ENCODE measurements at places on chromosomes 11 and 22. TPM values are rescaled to one million over a fixed set of nuclear protein-coding genes. Genes with fewer than 3 reads are reported as not detected.

KCNJ4 gene
- not detected for polyA plus RNA-seq

OR56B4 gene
- polyA plus RNA-seq = not detected

GPHA2 gene
- not detected for polyA plus RNA-seq

SULT4A1 gene
- polyA plus RNA-seq = 4.1 TPM

INPP5J gene
- polyA plus RNA-seq = 3.2 TPM

APOL3 gene
- polyA plus RNA-seq = 0.21 TPM

POU2AF2 gene
- 0.15 TPM for polyA plus RNA-seq

OR4D9 gene
- polyA plus RNA-seq = not detected

ART5 gene
- polyA plus RNA-seq = 0.58 TPM

ATXN10 gene
- 257 TPM for polyA plus RNA-seq

DKK3 gene
- polyA plus RNA-seq = 1,491 TPM

CRYBA4 gene
- polyA plus RNA-seq = not detected

DNA sequence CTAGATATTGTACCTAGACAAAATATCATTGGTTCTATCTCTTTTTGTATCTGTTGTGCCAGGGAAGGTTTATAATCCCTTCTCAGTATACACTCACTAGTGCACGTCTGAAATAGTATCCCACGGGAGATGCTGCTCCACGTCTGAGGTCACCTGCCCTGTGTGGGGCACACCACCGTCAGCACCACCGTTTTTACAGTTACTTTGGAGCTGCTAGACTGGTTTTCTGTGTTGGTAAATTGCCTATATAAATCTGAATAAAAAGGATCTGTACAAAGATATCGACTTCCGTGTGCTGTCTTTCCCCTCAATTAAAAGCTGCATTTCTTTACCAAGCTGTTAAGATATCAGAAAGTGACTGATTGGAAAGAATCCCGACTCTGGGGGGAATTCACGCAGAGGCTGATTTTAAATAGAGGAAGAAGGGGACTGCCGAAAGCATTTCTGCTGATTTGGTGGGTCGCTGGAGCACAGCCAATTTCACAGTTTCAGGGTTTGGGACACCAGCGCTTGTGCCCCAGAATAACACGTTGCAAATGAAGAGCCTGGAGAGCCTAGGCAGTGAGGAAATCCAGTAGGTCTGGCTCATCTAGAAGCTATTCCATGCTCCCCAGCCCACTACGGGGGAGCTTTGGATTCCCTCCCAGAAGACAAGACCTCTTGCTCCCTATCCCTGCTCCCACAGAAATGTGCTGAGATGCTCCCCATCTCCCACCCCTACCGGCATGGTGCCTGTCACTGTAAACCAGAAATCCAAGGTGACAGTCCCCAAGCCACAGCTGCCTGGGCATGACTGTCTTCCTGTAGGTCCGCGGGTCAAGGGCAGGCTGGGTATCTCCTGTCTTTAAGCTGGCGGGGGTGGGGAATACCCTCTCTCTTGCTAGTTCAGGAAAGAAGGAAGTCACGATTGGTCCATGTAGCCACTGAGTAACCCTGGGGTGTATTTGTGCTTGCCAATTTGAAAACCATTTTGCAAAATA is 12.7 kb upstream of the MYO18B start:
- DNase-seq = no peak

DNA sequence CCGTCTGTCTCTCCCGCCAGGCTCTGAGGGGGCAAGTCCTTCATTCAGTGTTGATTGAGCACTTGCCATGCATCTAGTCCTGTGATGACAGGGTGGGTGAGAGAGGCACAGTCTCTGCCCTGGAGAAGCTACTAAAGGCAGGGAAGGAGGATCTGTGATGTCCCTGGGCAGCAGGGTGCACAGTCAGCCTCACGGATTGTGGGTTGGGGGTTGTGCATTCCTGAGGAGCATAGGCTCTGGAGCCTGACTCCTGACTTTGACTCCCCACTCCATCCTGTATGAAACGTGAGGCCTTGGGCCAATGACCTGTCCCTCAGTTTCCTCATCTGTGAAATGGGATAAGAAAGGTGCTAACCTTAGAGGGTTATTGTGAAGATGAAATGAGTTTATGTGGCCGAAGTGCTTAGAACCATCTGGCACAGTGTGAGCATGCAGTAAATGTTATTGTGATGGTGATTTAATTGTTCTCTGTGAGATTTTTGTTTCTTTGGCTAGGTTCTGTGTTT is 4.7 kb downstream of the SLC22A8 start:
- DNase-seq = no peak

- no peak for DNase-seq
Observed at GRCh38 chr11:75479597-75480145, 46.1 kb downstream of the GDPD5 start.

GRCh38 chr11:11998091-11998781 is 10.2 kb downstream of the DKK3 start:
- DNase-seq = no peak

GRCh38 chr11:34086554-34087283 is 18.7 kb upstream of the NAT10 start:
- DNase-seq = no peak

- DNase-seq = no peak
Observed at GRCh38 chr11:30543066-30543465, 43.1 kb downstream of the MPPED2 start.

GRCh38 chr11:66347425-66348276 is at the start of gene B4GAT1:
Gene B4GAT1, minus strand, starts transcription at chr11:66347629. Its CDS starts 84 bp downstream, at chr11:66347545.
- DNase-seq = peak; percentile 93

- no peak for DNase-seq
Observed at GRCh38 chr11:48103621-48104567, 112.7 kb upstream of the OR4B1 start.

GRCh38 chr11:69290806-69291205 is 3.1 kb upstream of the MYEOV start:
- DNase-seq = no peak

DNA sequence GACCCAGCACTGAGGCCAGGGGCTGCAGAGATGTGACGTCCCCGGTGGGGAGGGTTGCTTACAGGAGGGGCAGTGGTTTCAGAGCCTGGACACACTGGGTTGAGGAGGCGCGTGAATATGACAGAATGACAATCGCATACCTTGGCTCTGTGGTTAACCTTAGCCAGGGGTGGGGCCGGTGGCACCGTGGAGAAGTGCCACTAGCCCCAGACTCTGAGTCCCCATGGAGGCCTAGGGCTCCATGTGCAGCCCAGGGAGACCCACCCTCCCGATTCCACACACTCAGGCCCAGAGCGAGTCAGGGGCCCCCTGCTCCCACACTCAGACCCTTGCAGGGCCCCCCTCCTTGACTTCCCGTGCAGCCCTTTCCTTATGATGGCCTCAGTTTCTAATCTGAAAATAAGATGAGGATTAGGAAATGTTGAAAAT is 3.6 kb upstream of the ACR start:
- DNase-seq = no peak

- no peak for DNase-seq
Observed at GRCh38 chr11:116976941-116977570, 121.2 kb downstream of the SIK3 start.

DNA sequence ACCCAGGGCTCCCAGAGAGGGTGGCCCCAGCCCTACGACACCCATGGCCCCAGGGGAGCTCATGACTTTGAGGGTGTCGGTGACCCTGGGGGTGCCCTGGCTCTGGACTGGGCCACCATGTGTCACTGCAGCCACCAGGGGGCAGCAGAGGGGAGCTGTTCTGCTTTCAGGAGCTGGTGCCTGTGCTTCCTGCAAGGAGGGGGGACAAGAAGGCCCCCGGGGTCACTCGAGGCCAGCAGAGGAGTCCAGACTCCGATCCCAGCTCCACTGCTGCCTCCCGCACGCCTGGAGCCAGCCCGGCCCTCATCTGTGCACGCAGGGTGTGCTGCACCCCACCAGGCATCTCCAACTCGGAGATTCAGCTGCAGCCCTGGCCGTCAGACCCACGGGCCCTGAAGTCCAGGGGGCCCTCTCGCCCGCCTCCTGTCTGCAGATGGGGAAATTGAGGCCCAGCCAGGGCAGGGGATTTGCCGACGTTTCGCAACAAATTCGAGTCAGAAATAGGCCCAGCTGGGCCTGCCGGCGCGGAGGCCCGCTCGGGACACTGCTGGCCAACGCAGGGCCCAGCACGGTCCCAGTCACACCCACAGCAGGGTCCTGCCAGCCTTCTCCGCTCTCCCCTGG is 29.5 kb upstream of the WNT7B start:
- DNase-seq = peak; percentile 96

GRCh38 chr11:98531576-98531975 is 489.2 kb upstream of the CNTN5 start:
- DNase-seq = no peak

DNA sequence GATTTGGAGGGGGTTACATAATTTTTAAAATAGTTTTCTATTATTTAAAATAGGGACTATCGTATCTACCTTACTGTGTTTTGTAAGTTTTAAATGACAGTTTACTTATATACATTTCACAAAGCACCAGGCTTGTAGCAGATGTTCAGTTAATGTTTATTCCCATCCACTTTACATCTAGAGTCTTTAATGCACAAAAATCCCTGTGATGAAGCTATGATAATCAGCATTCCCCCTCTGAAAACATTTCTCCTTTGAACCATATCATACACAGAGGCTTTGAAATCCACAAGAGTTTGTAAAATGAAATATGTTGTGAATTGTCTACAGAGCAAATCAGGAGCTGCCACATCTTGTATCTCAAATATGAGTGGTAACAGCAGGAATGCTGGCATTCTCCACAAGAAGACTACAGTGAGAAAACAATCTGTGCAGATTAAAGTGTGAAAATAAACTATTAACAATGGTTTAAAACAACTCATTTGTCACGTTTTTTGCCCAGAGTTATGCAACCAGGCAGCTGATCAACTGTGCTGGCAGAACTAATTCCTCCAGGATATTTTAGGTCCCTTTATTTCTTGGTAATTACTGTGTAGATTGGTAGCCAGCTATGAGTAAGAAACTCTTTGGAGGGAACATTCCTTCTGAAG is 699.1 kb upstream of the ARHGAP42 start:
- no peak for DNase-seq

- DNase-seq = no peak
Observed at GRCh38 chr22:48097723-48098122, 1335.3 kb downstream of the TBC1D22A start.

Data from SK-N-SH (cell line).